ENCODE measurements at places on chromosomes 11 and 22.

DNA sequence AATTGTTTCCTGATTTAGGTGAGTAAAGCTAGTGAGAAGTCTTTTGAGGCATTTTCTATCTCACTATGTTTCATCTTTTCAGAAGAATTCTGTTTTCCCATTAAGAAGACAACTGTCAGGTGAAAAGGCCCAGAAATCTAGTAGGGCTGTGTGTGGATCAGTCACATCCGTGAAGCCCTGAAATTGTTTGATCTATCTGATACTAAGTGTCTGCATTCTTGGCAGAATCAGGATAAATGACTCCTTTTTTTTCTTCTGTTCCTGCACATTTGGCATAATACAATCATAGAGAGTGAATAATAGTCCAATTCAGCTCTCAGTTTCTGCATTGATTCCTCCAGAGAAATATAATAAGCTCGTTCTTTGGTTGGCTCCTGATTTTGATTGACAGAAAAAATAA lies 208.3 kb downstream of the NAV2 start:
- DNase-seq, result no peak

- DNase-seq, result no peak
Measured at GRCh38 chr11:70142221-70142875, 60.7 kb upstream of the FADD start.

DNA sequence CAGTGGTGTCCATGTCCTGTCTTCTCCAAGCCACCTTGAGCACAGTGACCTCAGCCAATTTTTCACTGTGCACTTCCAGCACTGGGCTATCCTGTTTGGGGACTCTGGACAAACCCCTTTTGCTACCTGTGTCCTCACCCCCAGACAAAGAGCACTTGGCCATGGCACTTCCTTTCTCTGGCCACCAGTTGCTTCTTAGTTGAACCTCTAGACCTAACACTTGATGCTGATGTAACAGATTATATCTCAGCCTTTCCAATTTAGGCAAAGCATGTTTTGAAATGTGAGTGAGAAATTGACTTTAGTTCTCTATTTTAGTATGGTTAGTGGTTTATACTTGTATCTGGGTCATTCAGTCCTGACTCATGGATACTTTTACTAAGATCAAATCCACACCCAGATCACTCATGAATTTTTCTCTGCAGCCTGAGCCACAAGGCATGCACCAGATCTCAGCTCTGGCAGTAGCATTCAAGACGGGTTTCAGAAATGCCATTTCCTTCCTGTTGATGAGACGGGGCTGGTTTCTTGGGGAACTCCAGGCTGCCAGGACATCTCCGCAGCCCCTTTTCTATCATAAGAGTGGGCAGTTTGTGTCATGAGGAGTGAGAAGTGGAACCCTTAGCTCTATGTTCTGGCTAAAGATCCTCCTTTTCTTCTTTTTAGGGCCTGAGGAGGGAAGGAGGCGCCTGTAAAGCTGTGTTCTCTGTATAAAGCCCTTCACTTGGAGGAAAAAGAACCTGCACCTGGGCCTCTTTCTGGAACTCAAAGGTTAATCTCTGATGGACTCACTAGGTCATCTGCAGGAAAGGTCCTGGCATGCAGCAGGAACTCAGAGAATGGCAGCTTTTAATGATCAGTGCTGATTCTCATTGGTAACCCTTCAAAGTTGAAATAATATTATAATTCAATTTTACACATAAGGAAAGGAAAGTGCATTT lies 185.6 kb upstream of the TENM4 start:
- DNase-seq, result no peak

GRCh38 chr11:68242616-68243015 lies 29.2 kb downstream of the C11orf24 start:
- DNase-seq, result no peak

DNA sequence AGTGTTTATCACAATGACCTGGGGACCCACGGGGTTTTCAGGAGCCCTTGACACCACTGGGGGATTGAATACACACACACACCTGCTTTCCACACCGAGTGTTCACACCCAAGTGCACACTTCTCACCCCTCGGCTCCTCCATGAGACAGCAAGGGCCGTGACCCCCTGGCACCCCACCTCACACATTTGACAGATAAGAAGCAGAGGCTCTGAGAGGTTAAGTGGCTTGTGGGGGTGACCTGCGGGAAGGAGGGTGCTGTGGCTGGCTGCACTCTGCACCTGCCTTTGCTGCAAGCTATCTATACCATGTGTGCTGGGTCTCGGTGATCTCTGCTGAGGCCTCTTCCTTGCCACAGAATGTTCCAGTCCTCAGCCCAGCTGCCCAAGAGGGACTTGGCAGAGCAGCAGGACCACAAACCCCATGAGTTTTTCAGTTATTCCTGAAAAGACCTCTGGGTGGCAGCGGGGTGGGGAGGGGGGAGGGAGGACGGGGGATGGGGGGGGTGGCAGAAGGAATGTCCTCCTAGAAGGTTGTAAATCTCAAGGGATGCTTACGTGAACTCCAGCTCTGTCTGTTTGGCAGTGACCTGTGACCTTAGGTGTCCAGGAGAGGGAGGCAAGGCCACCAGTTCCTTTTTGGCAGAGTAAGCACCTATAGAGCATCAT lies 47.9 kb upstream of the RFPL3 start:
- no peak for DNase-seq

GRCh38 chr11:106156290-106156937 lies 79.0 kb downstream of the AASDHPPT start:
- no peak for DNase-seq

All from T1000 (cell line).